B cell (primary cell): ENCODE measurements at places on chromosomes 7 and 10. TPM values are rescaled to one million over a fixed set of nuclear protein-coding genes. Genes with fewer than 3 reads are reported as not detected.

The SCART1 gene
- total RNA-seq: 4.7 and 7.3 TPM in 2 replicates

The UCN3 gene
- not detected in 2 replicates for total RNA-seq

The PAX4 gene
- total RNA-seq: not detected in 2 replicates

The NKX1-2 gene
- total RNA-seq: not detected in 2 replicates

The LRMDA gene
- not detected in 2 replicates for total RNA-seq

The ZNF425 gene
- 2.8 and 3.3 TPM in 2 replicates for total RNA-seq

The CFAP43 gene
- total RNA-seq: 0.12 TPM in 1 of 2 replicates, not detected in the other

The ARHGAP19 gene
- 21.7 and 22.5 TPM in 2 replicates for total RNA-seq

The PNLIPRP2 gene
- not detected in 2 replicates for total RNA-seq

The PDE6C gene
- not detected in 2 replicates for total RNA-seq

The RARRES2 gene
- total RNA-seq: 0.46 TPM in 1 of 2 replicates, not detected in the other

The SP8 gene
- not detected in 2 replicates for total RNA-seq

The AMZ1 gene
- total RNA-seq: 13.2 and 14.6 TPM in 2 replicates

The CADPS2 gene
- total RNA-seq: not detected in 2 replicates

The CACNB2 gene
- total RNA-seq: not detected in 2 replicates

The HPS1 gene
- total RNA-seq: 125 TPM in 2 replicates

The NRG3 gene
- not detected in 2 replicates for total RNA-seq
